ENCODE measurements at places on chromosomes 1 and 21.
A peak's percentile ranks its signal among the peaks of the same experiment; 100 is the strongest.

DNA sequence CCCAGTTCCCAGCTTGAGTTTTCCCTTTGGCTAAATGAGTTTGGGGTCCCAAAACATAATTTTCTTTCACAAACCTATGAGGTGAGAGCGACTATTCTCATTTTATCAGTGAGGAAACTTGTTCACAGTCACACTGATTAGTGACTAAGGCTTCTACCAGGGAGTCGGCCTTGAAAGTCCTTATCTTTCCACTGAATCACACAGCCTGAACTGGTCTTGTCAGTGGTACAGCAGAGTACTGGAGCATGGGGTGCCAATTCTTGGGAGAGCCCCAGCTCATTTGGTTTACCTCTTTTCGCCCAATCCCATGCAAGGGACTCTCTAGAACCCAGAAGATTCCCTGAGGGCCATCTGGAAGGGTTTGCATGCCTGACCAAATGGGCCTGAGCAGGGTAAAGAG, 16.9 kb downstream of the HSD3B2 start:
- DNase-seq = no peak

- no peak for DNase-seq
These were observed 674 bp upstream of the HES5 start for GRCh38 chr1:2530513-2531361.

DNA sequence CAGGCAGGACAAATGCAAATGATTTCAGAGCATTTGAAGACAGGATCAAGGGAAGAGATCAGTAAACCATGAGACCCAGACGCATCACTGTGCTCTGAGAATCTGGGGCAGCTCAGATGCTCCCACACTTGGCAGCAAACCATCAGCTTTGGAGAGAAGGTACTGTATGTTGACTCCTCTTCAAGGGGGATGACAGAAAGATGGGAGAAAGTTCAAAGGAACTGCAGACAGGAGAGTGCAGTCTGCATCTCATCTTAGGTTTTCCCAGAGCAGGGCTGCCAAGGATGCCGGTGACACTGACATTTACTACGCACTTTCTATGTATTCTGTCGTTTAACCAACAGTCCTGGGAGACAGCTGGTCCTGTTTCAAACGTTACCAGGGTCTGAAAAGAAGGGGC, 35.8 kb downstream of the OLFML2B start:
- no peak for DNase-seq

DNA sequence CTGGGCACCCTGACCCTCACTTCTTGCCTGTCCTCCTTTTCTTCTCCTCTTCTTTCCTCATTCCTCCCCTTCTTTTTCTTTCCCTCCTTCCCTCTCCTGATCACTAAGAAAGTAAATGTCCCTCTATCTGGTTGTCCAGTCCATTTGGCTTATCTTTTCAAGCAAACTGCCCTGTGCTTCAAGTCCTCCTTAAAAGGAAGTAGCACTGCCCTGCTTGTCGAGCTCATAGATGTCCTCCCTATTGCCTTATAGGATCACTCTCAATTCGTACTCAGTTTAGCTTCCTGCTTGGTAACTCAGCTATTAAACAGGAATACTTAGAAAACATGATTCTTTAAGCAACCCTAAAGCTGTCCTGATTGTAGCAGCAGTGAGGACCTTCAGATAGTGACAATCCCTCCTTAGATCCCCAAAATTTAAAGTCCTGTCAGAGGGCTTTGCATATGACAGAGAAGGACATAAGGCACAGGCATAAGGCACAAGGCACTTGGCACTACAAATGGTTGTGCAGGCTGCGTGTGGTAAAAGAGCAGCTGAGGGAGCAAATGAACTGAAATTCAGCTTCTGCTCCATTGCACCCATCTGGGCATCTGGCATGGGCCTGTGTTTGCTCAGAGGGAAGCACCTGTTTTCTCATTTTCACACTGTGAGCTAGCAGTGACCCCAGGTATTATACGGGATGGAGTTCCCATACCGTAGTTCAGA, 26.1 kb upstream of the SLAMF6 start:
- peak; percentile 22 for DNase-seq

Measured in femur (tissue), 1 donor.